Activated CD4-positive, alpha-beta T cell treated with anti-CD3 and anti-CD28 coated beads for 1 hour (primary cell): ENCODE measurements at places on chromosomes 2 and 18.

DNA sequence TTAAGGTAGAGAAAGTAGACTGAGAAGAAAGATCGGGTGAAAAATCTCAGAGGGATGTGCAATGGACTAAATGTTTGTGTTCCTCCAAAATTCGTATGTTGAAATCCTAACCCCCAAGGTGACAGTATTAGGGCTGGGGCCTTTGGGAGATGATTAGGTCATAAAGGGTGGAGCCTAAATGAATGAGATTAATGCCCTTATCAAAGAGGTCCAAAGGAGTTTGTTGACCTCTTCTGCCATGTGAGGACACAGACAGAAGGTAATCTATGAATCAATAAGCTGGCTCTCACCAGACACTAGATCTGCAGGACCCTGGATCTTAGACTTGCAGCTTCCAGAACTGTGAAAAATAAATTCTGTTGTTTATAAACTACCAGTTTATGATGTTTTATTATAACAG lies 2.7 kb upstream of the NMI start:
- no peak for DNase-seq

- no peak for DNase-seq
Measured at GRCh38 chr2:86623043-86623493, 597 bp downstream of the RNF103 start.

GRCh38 chr2:74708883-74709282 lies 54.8 kb downstream of the SEMA4F start:
- no peak for DNase-seq

DNA sequence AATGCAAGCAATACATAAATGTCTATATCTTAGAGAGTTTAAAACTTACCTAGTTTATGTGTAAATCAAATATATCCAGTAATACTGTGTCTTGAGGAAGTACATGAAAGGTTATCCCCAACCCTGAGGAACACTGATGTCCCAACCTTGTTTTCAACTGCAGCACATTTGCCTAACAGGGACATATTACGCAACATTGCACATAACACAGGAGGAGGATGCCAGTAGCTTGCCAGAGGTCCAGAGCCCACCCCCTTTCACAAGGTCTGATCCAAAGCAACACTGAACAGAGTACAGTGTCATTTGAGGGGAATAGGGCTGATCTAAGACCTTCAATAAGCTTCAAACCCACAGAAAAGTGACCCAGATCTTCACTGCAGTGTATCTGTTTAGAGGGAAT lies 678.5 kb downstream of the ARHGAP15 start:
- DNase-seq = no peak

GRCh38 chr2:146417942-146418341 lies 1426.9 kb upstream of the ACVR2A start:
- DNase-seq = no peak

GRCh38 chr2:226607379-226607778 lies 192.2 kb downstream of the IRS1 start:
- no peak for DNase-seq
